ENCODE measurements at places on chromosomes 13 and 19.

DNA sequence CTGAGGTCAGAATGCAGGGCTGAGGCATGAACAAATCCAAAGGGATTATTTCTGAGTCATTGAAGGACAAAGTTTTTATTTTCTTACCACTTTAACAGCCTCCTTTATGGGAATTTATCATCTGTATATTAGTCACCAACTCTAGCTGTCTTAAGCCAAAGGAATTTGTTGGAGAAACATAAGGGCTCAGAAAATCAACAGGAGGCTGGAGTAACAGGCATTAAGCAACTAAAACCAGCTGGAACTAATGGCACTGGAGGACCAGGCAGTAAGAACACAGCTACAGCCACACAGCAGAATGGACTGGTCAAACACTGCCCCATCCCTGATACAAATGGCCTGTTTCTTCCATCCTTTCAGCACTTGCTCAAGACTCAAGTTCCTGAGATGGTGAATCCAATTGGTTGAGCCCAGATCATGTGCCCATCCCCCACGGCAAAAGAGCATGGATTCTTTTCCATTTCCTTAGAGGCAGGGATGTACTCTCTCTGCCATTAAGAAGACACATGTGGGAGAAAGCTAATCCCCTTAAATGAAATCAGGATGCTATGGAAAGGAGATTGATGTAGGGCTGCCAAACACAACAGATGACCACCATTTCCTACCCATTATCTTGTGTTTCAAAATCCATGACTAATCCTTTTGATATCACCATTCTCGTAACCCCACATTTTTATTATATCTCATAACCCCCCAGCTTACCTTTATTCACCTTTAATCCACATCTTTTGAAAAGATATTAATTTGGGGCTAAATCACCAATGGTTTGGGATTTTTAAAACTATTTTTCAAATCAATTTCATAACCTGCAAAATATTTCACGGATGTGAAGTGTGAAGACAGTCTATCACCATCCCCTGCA lies 157.0 kb upstream of the FNDC3A start:
- no peak for DNase-seq

GRCh38 chr13:110426735-110427134 lies 119.7 kb downstream of the COL4A2 start:
- no peak for DNase-seq

GRCh38 chr13:101829484-101829883 lies 377.0 kb downstream of the ITGBL1 start:
- DNase-seq: no peak

- no peak for DNase-seq
Measured at GRCh38 chr19:38404858-38405257, 2.0 kb downstream of the FAM98C start.

DNA sequence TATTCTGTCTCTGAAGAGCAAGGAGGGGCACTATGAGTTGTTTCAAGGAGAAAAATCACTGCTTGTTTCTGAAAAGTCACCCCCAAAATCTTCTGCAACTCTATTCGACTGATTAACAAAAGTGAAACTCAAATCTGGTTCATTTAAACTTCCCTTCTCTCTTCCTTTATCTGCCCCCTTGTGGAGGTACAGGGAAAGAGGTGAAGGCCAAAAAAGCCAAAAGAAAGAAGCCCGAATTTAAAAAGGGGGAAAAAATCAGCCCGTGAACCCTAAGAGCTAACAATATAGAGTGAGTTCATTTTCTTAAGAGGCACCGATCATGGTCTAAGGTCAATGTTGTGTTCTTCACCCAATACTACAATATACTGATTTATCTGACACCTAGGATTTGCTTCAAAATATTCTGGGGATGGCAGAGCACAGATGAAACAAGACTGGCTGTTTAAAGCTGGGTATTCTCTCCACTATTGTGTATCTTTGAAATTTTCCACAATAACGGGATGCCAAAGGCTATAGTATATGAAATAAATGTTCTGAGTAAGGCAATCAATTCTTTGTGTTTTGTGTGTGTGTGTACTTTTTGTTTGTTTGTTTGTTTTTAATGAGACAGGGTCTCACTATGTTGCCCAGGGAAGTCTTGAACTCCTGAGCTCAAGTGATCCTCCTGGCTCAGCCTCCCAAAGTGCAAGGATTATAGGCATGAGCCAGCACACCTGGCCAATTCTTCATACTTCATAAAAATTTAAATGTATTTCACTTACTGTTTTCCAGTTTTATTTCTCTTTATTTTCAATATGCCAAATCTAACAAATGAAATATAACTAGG lies 55.0 kb upstream of the EEF1AKMT1 start:
- no peak for DNase-seq

- no peak for DNase-seq
Measured at GRCh38 chr19:12733369-12734214, 892 bp downstream of the TRIR start.

DNA sequence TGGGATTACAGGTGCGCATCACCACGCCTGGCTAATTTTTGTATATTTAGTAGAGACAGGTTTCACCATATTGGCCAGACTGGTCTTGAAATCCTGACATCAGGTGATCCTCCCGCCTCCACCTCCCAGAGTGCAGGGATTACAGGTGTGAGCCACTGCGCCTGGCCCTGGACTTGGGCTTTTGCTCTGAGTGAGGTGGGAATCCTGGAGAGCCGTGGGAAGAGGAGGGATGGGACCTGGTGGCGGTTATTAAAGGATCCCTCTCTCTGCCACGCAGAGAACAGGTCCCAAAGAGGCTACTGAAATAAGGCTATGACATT lies 1.7 kb upstream of the TLE5 start:
- no peak for DNase-seq

DNA sequence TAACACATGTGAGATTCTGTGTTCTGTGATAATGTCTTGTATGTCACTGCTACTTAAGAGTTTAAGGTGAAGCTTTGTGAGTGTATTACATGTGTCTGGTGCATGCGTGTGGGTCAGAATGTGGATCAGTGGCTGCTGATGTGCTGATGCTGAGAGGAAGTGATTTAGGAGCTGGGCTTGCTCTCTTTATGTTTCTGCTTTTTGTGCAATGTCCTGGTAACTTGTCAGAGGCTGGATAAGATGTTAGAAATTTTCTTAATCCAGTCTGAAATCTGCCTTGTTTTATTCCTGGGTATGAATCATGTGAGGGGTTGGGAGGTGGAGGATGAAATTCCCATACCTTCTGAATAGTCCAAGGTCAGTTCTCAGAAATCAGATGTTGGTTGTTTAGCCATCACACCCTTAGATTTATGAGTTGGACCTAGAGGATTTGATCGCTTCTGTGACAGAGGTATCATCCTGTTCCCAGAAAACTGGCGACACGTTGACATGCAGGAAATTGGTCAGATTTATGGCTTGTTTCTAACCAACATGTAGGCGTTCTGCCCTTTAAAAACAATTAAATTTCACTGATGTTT lies 24.5 kb upstream of the CXCL17 start:
- DNase-seq: no peak

DNA sequence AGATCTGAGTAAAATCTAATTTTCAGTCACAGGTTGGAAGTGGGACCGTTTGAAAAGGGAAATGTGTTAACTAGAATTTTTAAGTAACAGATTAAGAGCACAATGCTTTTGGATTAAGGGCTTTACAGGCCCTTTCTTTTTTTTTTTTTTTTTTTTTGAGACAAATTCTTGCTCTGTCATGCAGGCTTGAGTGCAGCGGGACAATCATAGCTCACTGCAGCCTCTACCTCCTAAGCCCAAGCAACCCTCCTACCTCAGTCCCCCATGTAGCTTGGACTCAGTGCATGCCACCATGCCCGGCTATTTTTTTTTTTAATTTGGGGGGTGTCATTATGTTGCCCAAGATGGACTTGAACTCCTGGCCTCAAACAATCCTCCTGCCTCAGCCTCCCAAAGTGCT lies 363.7 kb downstream of the LIG4 start:
- no peak for DNase-seq

GRCh38 chr13:21895779-21896178 lies 224.9 kb downstream of the FGF9 start:
- DNase-seq: no peak

- no peak for DNase-seq
Measured at GRCh38 chr19:18596752-18597157, 8.2 kb downstream of the REX1BD start.

- DNase-seq: no peak
Measured at GRCh38 chr13:41064493-41064892, 3.2 kb downstream of the WBP4 start.

- DNase-seq: no peak
Measured at GRCh38 chr19:54916822-54917221, 10.9 kb downstream of the NCR1 start.

DNA sequence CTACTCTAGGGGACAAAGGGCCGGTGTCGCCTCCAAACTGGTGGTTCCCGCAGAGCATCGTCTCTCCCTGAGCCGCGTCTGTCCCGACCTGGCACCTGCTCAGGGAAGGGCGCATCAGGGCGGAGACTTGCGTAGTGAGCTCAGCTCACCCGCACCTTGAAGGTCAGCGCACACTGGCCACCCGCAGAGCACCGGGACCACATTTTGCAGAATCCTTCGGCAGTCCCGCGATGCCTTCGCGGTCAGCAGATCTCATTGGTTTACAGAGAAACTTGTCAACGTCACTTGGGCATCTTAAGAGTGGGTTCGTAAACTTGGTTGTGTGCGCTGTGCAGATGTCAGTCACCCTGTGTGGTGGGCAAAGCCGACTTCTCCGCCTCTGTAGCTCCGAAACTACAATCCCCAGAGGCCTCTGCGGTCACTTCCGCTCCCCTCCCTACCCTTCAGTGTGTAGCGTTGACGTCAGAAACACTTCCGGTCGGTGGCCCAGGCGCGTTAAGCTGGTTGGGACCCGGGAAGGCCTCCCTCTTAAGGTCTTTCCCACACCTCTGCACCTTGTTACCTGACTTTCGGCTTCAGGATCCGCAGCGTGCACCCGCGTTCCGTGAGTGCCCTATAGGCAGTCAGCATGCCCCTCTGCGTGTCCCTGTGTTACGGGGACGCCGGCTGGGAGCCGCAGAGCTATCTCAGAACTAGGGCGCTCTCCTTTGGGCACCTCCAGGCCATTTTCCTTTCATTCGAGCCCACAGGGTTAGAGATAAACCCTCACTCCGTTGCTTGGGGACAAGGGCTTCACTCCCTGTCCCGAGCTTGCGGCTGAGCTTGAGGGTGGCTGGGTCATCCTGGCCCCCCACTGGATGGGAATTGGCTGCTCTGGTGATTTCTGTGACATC lies 36.5 kb upstream of the ZNF527 start:
- peak; percentile 19 for DNase-seq

DNA sequence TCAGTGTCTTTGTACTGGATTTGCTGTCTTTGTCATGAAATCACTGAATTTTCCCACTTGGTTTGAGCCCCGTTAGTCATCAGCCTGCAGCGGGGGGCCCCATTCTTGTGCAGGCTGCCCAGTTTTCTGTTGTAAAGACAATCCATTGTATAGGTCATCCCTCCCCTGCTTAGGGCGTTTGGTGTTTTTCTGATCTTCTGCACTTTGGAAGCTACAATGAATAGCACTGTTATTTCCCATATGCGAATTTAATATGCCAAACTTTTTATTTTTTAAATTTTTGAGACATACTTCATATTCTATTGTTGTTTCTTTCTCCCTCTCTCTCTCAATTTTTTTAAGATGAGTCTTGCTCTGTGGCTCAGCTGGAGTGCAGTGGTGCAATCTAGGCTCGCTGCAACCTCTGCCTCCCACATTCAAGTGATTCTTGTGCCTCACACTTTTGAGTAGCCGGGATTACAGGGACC lies 9.0 kb downstream of the SLC27A1 start:
- DNase-seq: peak; percentile 9

- no peak for DNase-seq
Measured at GRCh38 chr13:100124265-100124664, 35.4 kb downstream of the PCCA start.

DNA sequence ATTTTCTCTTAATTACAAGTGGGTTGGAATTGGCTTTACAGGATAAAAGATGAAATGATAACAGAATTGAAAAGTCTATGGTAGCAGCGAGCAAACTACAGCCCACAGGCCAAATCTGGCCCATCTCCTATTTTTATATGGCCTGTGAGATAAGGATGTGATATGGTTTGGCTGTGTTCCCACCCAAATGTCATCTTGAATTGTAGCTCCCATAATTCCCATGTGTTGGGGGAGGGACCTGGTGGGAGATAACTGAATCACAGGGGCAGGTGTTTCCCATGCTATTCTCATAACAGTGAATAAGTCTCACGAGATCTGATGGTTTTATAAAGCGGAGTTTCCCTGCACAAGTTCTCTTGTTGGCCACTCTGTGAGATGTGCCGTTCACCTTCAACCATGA lies 19.0 kb downstream of the CRYL1 start:
- DNase-seq: no peak

GRCh38 chr13:105497597-105497996 lies 1037.9 kb downstream of the EFNB2 start:
- no peak for DNase-seq

DNA sequence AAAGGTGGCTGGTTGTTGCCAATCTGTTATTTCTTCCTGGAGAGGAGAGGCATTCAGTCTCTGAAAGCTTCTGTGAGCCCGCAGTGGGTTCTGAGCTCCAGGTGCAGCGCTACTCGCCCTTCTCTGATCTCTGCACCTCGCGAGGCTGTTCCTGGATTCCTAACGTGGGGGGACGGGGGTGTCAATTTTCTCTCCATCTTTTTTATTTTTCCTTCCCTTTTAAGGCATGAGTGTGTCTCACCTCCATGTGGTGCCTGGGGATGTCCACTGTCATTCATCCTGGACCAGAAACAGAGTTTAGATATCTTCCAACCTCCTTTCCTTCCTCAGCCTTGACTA lies 626 bp downstream of the ZNF233 start:
- DNase-seq: no peak

GRCh38 chr19:13872695-13873389 lies 4.1 kb upstream of the NANOS3 start:
- no peak for DNase-seq

DNA sequence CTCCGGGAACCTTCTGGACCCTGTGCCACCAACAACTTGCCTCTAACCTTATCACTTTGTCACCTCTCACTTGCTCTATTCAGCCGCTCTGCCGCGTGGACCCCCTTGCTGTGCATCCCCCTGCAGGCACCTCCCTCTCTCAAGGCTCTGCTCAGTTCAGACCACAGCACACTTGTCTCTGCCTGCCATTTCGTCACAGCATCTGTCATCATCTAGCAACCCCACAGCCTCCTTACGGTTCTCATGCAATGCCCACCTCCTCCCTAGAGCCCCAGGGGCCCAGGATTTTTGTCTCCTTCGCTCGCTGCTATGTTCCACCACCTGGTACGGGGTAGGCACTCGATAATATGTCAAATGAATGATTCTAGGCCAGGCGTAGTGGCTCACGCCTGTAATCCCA lies 4.8 kb downstream of the HAUS8 start:
- no peak for DNase-seq

GRCh38 chr19:49295208-49295880 lies 29.6 kb downstream of the SLC6A16 start:
- no peak for DNase-seq

GRCh38 chr13:46615888-46616531 lies 63.0 kb downstream of the LRCH1 start:
- no peak for DNase-seq

DNA sequence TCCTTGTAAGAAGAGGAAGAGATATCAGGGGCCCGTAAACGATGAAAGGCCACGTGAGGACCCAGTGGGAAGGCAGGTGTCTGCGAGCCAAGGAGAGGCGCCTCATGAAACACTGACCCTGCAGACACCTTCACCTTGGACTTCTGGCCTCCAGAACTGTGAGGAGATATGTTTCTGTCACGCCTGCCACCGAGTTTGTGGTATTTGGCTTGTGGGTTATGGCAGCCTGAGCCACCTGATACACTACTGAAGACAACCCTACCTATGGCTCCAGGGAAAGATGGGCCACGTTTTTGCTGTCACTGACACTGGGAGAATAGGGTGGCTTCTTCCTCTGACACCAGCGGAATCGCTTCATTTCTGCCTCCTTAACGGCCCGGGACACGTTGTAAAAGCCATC lies 217.5 kb upstream of the MAB21L1 start:
- DNase-seq: no peak

Data from GOT3 (cell line).